ENCODE measurements at places on chromosomes 3 and 15.
A peak's percentile ranks its signal among the peaks of the same experiment; 100 is the strongest.

DNA sequence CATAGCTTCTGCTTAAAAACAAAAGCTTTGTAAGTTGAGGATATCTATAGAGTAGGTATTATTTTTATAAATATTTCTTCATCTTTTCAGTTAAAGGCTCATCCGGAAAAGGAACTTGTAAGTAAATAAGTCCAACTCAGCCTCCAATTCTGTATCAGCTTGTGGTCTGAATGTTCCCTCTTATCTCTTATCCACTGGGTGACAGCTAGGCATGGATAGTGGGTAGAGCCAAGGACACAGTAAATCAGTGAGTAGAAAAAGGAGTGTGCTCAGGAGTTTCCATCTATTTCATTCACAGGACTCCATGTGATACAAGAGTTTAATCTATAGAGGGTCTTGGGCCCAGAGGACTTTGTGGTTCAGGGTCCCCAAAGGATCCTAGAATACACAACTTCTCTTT is 50.9 kb downstream of the FRMD5 start:
- DNase-seq = no peak

DNA sequence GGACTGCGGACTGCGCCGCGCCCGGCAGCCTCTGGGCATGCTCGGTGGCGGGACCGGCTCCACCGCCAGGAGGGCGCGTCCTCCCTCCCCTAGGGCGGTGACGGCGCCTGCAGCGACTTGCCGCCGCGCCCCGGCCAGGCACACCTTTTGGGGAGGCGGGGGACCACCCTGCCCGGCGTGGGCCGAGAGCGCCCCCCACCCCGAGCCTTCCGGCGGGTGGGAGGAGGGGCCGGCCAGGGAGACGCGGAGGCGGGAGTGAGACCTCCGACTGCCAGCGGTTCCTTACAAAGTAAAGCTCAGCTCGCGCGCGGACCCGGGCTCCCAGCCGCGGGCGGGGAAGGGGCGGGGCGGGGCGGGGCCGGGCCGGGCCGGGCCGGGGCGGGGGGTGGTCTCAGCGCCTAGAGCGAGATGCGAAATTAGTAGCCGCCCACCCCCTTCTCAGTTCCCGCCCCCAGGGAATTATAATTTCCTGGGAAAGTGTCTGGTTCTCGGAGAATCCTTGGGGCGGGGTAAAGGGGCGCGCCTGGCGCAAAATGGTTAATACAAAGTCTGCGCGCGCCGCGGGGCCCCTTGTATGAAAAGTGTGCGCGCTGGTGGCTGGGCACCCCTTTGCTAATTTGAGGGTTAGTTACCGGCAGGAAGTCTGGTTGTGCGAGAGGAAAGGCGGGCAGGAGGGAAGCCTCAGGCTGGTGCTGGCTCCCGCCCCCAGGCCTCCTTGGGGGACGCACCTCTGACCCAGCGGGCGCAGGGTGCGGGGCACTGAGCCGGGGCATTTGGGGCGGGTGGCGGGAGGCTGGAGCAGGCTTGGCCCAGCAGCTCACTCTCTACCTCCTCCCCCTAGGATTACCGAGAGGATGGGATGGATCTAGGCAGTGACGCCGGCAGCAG is 224.8 kb upstream of the IL12A start:
- peak; percentile 82 for DNase-seq

DNA sequence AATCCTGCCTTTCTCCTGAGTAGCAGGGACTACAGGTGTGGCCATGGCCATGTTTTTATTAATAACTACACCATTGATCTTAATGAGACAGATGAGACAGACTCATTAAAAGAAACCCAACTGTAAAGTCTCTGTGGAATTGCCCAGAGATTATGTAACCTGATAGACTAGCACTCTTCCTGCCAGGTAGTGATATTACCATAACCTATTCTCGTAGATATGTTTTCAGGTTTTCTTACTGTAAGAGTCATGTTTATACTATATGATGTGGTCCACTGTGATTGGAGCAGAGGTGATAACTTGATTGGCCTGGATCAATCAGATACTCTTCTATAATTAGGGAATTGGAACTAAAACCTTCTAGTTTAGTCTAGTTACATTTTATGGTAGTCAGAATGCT is 93.7 kb downstream of the NFKBIZ start:
- no peak for DNase-seq

- DNase-seq = no peak
These were observed 52.9 kb upstream of the ARL6 start for GRCh38 chr3:97711654-97712053.

DNA sequence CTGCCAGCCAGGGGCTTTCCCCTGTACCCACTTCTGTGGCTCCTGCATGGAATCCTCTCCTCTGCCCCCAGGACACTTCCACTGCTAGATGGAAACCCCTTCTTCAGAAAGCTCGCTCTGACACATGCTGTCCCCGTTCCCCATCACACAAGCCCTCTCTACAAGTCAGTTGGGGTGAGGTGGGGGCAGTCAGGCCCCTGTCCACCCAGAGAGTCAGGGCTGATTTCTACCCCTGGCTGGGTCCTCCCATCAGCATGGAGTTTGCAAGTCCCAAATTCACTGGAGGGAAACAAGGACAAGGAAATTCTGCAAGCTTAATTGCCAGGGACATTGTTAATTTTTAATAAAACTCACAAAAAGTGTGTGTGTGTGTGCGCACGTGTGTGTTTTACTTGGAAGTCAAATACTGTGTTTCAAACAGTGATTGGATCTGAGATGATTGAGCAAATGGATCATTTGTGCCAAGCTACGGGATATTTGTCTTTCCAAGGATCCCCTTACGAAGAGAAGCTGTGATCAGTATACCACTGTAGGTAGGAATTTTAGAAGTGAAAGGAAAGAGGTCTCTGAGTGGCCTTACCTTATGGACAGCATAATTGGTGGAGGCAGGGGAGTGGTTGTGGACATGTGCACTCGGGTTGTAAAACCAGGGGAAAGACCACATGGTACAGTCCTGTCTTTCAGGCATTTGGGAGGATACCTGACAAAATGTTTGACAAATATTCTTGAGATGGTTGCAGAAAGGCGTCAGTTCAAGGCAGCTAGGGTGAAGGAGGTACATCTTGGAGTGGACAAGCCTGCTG is 1.5 kb upstream of the AMOTL2 start:
- no peak for DNase-seq

GRCh38 chr15:41258750-41259471 is 27.8 kb downstream of the CHP1 start:
- no peak for DNase-seq

GRCh38 chr3:32146746-32147211 is 40.4 kb downstream of the GPD1L start:
- DNase-seq = no peak

DNA sequence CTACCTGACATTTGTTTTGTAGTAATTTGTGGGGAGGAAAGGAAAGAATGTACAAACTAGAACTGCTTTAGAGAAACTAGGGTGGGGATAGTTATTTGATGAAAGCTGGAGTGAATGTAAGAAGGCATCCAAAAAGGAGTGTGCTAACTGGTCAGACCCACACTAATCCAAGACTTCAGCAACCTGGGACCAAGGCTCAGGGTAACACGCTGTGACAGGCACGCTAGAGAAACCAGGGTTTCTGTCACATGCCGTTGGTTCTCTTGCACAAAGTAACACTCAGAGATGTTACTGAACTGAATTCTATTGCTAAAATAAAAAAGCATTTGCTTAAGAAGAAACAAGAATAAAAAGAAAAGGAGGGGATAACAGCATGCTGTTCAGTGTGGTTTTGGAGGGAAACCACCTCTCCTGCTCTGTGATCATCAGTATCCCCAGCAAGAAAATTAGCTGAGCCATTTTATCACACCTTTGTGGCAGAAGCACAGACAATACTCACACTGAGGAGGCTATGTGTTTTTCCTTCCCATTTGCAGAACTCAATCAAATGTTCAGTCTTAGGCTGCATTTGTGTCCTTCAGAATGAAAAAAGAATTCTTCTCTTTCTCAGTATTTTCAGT is 2.8 kb upstream of the CCDC80 start:
- DNase-seq = no peak

DNA sequence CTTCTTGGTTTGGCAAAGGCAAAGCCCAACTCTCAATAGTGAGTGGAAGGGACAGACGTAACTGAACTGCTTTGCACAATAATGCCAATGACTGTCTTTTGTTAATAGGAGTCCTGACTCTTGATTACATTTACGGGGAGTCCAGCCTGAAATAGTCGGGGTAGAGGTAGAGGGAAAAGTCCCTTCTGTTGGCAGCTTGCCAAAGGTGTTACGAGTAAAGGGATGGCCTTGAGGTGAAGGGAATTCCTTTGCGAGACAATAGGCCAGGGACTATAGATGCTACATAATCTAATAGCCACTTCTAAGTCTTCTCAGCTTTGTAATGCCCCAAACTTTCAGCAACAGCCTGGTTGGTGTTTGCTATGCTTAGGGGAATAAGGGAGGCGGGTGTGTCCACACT is 2.2 kb upstream of the SENP2 start:
- no peak for DNase-seq

DNA sequence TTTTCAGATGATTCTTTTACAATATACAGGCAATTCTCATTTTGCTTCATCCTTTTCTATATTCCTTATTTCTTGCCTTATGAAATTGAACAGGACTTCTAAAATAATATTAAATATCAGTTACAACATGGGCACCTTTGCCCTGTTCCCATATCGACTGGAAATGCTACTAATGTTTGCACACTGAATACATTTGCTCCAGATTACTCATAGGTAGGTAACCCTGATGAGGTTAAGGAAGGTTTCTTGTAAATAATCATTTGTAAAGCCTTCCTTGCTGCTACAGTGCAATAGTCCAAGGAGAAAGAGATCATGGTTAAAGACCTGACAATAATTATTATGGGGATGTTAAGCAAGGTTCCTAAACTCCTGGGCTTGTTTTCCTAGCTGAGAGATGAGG is 175.5 kb downstream of the ADAMTS17 start:
- no peak for DNase-seq

- no peak for DNase-seq
These were observed 24.4 kb downstream of the MIX23 start for GRCh38 chr3:122358703-122359032.

DNA sequence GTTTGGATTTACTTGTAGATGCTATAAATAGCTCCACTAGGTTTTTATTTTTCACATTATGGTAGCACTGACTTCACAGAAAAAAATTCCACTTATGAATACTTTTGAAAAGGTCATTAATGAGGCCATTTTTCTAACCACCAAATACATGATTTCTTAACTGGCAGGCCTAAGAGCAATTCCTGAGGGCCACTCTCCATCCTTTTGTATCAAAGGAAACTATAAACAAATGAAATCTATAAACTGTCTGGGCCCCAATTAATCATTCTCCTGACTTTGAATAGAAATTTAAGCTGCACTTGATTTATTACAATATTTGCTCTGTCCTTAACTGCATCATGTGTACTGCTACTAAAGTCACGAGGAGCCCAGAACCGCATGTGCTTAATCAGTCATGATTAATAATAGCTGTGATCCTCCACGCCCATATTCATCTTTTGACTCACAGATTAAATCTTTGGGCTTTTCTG is 25.1 kb upstream of the MTMR10 start:
- DNase-seq = peak; percentile 17

- DNase-seq = no peak
These were observed 3.6 kb upstream of the DAZL start for GRCh38 chr3:16608816-16609215.

DNA sequence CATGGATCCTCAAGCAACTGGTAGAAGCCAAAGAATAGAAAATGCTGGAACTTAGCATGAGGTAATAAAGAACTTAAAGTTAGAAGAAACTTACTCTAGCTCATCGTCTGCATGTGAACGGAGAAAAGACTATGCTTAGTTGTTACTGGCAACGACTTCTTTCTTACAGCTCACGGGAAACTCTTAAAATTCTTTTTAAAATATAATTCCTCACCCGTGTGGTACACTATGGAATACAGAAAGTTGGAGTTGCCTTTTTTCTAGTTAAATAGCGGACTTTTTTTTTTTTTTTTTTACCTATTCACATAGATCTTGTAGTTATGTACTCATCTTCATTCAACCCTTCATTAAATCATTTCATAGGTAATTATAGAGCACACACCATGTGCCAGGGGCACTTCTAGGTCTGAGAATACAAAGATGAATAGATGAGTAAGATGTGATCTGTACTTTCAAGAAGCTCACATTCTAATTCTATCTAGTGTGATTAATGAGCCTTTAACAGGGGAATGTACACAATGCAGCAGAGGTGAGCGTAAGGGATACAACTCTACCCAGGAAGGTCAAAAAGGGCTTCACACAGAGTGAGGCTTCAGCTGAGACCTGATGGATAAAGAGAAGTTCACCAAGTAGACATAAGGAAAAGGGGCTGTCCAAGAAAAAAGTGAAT is 18.4 kb upstream of the KCNMB2 start:
- DNase-seq = no peak

GRCh38 chr3:63456901-63457300 is 178.8 kb downstream of the SYNPR start:
- no peak for DNase-seq

DNA sequence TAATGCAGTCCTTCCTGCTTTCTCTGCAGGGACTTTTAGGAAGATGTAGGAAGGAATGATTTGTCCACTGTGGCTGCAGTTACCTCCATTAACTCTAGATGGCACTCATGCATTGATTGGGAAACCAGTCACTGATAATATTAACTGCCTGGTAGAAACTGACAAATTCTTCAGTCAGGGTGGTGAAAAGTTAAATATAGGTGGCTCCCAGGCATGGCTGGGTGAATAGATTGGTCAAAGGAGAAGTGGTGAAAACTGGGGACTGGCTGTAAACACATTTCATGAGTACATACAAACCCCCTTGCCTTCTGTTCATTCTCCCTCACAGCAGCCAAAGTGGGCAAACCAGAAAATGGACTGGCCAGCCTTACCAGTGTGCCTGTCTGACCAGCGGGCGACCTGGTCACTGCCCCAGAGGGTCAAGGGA is 333.4 kb downstream of the THSD4 start:
- peak; percentile 48 for DNase-seq

DNA sequence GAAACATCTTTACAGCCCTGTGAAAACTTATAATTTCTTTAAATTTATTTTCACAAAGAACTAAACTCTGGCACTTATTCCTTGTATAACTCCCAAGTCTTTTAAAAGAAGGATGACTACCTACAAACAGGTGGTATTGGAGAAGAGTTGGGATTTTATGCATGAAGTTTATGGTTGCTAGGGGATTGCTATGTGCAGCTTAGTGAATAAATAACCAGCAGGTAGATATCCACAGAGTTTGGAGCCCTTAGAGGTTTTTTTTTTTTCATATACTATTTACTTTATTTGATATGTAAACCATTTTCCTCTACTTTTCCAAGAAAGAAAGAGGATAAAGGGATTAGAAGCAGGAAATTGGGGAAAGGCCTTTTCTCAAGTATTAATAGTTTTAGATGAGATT is 91.5 kb downstream of the GPR156 start:
- no peak for DNase-seq

DNA sequence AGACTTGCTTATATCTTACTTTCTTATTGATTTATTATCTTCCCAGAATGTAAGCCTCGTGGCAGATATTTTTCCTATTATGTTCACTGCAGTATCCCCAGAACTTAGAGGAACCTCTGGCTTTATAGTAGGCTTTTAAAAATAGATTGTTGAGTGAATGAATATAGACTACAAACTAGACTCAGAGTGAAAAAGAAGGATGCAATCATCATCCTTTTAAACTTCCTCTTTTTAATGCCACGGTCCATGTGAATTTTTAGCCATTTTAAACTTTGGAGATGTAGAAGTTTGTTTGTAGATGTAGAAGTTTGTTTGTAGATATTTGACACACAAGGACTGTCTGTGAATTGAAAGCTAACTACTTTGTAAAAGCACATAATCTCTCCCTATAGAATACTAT is 7.2 kb upstream of the P2RY12 start:
- DNase-seq = no peak

- no peak for DNase-seq
These were observed 58.1 kb downstream of the SNX4 start for GRCh38 chr3:125461896-125462295.
